ENCODE measurements at places on chromosomes 4 and X.

GRCh38 chrX:131836161-131836560, 186.9 kb upstream of the STK26 start:
- DNase-seq: no peak

- DNase-seq: no peak
Observed at GRCh38 chrX:125198546-125198945, 121.1 kb upstream of the TEX13C start.

- DNase-seq: peak; percentile 61
Observed at GRCh38 chr4:94410678-94411206, 41.0 kb upstream of the PDLIM5 start.

DNA sequence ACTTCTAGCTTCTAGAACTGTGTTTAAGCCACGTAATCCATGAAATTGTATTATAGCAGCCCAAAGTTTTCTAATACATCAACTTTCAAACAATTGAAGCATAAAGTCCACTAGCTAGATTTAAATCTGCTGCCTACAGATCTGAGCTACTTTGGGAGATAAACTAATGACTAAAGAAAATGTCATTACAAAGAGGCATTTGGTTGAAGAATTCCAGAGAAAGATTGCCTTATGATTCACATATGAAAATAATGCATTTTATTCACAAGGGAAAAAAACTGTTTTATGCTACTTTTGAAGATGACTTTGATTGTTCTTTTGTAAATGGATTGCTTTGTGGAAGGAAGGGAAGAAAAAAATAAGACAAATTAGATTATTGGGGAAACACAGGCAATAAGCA, 124.1 kb upstream of the SLIT2 start:
- DNase-seq: peak; percentile 64

DNA sequence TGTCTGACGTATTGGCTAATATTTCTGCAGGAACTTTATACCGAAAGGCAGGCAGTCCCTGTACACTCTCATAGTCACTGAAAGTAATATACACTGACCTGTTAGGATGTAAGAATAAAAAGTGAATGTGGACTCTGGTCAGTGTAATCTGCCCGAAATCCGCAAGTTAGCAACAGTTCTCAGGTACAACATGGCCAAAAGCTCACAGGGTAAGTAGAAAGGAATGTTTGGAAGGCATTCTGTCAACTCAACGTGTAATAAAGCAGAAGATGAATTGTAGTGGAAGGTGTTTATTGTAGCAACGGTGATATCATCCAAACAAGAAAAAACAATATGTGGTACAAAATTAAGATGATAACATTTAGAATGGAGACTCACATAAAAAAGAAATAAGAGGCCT, 26.0 kb upstream of the NUP54 start:
- DNase-seq: no peak

DNA sequence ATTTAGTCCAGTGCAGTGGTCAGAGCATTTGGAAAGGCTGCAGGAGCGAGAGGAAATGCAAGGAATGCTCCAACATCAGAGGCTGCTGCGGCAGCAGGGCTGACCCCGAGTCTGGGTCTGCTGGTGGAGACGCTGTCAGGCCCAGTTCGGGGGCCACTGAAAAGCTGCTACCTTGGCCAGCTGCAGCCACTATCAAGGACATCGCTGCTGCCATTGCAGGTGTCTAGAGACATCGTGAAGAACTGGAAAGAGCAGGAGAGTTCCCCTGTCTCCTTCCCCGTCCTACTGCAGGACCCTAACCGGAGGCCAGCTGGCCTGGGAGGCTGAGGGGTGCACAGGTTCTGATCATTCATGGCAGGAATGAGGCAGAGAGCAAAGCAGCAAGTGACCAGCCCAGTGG, 29.5 kb upstream of the GPR78 start:
- no peak for DNase-seq

DNA sequence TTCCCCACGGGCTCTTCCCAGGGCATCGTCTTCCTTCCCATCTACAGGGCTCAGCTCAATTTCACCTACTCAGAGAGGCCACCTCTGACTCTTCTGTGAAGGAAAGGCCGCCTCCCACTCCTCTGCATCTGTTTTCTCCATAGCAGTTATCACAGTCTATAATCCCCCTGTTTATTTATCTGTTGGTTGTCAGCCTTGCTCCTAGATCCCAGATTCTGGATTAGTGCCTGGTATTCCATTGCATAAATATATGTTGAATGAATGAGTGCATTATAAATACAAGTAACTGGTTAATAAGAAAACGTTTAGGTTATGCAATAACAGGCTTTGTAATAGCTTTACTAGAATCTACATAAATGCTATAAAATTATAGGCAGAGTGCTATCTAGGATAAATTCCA, 52.9 kb downstream of the NSG1 start:
- no peak for DNase-seq

DNA sequence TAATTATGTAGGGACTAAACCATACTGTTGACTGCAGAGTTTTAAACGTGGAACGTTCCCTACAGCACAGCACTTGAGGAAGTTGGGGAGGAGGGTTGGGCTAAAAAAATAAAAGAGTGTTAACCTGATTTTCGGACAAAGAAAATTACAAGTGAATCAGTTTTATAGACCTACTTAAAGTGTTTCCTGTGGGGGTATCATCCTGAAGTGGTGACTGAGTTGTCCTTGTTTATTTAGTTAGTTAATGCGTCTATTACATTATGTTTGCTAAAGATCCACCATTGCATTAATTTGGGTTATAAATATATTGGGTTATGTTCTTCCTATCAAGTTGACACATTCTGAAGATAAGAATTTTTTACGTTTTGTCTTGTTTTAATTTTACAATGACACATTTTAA, 14.7 kb downstream of the UNC5C start:
- no peak for DNase-seq

DNA sequence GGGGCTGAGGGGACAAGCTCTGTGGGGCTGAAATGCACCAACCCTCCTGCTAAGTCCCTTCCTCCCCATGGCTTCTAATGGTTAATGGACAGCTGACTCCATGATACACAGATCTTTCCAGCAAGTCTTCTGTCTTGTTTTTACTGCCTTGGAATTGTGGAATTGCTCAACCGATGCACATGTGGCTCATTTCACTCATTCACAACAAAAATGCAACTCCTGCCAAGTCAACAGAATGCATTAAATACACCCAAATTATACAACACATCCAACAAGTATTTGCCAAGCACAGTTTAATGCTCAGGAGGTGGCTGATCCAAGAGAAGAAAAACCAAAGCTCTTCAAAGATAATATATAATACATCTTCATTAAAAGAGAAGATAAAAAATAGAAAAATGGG, 61.9 kb upstream of the PAGE4 start:
- no peak for DNase-seq

DNA sequence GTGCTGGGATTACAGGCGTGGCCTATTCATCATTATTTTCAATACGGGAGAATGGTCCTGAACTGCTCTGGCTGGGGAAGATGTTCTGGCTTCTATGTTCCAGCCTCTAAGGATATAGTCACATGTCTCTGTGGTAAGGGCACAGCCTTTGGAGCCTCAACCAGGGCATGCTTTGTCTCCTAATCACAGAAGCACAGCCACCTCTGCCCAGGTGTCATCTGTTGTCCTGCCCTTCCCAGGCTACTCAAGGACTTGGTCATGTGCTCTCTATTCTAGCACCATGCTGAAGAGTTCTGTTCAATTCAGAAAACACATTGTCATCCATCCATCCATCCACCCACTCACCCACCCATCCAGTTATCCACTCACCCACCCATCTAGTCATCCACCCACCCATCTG, 29.5 kb downstream of the ASMTL start:
- no peak for DNase-seq

DNA sequence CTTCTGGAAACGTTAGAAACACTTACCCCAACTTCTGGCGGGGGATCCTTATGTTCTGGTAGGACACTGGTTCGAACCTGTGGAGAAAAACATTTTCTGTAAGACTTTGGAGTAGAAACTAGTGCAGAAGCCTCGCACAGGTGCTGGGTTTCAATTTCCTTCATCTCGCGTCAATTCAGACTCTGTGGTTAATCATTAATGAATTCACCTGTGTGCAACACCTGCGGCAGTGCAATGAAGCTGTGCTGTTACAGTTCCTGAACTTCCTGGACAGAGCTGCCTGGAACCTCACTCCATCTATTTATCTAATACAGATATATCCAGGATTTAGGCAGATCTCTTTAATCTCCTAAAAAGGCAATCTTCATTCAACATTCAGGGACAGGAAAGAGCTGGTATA, 531.4 kb downstream of the INPP4B start:
- no peak for DNase-seq

GRCh38 chr4:119053245-119053644, 82.4 kb upstream of the MYOZ2 start:
- peak; percentile 48 for DNase-seq

DNA sequence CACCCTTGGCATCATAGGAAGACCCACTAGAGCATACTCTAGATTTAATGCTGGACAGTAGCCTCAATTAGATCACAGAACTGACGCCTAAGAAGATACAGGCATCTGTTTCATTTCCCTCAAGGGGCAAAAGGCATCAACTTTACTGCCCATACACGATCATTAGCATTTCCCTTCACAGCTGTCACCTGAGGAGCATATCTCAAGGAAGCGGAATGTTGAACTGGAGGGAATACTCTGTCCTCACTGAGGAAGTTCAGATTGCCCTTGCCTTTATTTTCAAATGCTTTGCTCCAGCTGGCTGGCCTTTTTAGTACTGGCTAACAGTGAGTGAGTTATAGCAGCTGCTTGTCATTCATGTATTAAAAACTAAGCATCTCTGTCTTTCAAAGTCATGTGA, 508.4 kb upstream of the GALNT7 start:
- DNase-seq: no peak

DNA sequence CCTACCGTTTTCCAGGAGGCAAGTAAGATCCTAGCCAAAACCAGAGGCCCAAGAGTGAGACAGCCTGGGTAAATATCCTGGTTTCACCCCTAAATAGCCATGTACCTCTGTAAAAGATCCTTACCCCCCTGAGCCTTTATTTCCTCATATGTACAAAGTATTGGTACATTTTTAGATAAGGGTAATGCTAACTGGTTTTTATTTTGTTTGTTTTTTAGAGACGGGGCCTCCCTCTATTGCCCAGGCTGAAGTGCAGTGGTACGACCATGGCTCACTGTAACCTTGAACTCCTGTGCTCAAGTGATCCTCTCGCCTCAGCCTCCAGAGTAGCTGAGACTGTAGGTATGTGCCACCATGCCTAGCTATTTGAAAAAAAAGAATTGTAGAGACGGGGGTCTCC, 29.4 kb downstream of the SERPINA7 start:
- DNase-seq: no peak

DNA sequence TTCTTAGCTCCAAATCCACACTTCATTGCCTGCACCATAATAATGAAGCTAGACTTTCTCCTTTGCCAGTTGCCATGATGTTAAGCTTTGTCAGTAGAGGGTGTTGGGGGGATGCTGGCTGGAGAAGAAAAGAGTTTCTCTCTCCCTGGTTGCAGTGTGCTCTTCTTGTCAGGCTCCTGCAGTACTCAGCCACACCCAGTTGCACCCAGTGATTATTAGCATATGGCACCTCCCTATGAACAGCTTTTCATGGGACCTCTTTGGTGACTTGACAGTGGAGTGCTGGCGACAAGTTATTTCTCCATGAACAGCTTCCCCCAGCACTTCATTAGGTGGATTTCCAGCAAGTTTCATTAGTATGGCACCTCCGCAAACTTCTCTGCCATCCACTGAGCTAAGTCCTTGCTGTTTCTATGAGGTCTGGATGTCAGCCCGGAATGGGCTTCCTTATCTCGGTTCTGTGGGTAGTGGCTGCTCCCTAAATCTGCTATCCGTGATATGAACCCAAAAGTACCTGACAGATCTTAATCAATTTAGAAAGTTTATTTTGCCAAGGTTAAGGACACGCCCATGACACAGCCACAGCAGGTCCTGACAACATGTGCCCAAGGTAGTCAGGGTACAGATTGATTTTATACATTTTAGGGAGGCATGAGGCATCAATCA, 18.8 kb upstream of the OTUD4 start:
- no peak for DNase-seq

DNA sequence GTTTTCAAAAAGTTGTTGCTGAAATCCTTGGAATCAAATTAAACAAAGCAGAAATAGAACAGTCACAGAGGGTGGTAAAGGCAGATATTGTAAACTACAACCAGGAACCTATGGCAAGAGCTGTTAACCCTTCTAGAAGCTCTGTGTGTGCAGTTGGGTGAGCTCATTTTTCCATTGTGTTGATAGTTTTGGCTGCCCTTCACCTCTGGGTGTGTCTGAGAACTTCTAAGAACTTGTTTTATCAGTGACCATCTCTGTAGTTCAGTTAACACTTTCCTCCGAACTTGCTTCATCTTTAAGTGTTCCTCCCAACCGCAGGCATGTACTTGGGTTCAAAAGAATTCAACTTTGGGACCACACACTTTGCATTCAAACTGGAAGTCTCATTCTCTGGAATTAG, 32.7 kb downstream of the RBMX start:
- DNase-seq: peak; percentile 44

DNA sequence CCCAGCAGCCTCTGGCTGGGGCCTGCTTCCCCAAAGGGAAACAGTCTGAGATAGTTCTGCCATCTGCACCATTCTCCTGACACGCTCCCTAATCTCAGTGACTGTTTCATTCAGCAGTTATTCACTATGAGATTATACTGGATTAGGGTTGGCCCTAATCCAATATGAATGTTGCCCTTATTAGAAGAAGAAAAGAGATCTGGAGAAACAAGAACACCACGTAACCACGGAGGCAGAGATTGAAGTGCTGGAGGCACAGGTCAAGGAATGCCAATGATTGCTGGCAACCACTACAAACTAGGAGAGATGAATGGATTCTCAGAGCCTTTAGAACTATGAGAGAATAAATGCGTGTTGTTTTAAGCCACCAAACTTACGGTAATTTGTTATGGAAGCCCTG, 7.4 kb downstream of the ACOX3 start:
- no peak for DNase-seq

DNA sequence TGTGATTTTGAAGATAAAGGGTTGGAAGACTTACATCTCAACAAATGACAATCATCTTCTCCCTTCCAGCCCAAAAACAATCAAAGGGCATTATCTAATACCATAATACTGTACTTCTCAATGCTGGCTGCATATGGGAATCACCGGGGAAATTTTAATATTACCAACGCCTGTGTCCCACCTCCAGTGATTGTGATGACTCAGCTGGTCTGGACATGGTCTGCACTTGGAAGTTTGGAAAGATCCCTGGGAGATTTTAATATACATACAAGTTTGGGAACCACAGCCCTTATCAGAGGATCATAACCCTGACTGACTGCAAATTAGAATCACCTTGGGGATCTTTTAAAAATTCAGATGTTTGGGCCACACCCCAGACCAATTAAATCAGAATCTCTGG, 29.9 kb downstream of the ARL13A start:
- no peak for DNase-seq

GRCh38 chr4:178293601-178294000, 851.4 kb upstream of the AGA start:
- DNase-seq: peak; percentile 6

- peak; percentile 41 for DNase-seq
Observed at GRCh38 chrX:19904778-19905367, 17.5 kb upstream of the SH3KBP1 start.

GRCh38 chr4:45646885-45647590, 476.8 kb downstream of the GABRG1 start:
- DNase-seq: no peak

- DNase-seq: no peak
Observed at GRCh38 chr4:532588-533317, 33.7 kb downstream of the PIGG start.

- peak; percentile 12 for DNase-seq
Observed at GRCh38 chr4:110371016-110371770, 104.8 kb upstream of the ENPEP start.

- no peak for DNase-seq
Observed at GRCh38 chrX:27254656-27255055, 208.5 kb downstream of the PPP4R3C start.

Data from fibroblast of skin of back (primary cell).